ENCODE measurements at places on chromosomes 2 and 18.

DNA sequence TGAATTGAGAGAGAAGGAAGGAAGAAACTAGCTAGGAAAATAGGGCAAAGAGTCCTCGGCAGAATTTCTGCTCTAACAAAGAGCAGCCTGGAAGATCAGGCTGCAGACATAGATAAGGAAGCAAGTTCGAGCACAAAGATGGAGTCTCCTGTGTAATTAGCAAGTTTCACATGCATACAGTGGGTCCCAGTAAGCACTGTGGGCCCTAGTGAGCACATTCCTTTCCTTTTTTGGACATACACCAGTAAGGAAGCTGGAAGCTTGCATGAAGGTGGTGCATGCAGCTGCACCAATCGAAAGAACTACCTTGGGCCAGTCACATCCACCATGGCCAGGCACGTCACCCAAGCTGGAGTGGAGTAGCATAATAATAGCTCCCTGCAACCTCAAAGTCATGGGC is 109.7 kb downstream of the NOL4 start:
- DNase-seq, result no peak

DNA sequence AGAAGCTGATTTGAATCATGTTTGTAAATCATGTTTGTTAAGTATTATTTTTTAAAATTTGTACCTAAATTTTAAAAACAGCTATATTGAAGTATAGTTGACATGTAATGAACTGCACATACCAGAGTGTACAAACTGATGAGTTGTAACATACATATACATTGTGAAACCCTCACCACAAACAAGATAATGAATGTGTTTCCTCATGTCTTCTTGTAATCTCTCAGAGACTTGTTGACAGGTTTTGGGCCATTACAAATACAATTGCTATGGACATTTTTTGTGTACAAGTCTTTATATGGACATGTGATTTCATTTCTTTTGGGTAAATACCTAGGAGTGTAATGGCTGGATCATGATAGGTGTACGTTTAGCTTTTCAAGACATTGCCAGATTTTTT is 21.5 kb downstream of the WDR43 start:
- no peak for DNase-seq

DNA sequence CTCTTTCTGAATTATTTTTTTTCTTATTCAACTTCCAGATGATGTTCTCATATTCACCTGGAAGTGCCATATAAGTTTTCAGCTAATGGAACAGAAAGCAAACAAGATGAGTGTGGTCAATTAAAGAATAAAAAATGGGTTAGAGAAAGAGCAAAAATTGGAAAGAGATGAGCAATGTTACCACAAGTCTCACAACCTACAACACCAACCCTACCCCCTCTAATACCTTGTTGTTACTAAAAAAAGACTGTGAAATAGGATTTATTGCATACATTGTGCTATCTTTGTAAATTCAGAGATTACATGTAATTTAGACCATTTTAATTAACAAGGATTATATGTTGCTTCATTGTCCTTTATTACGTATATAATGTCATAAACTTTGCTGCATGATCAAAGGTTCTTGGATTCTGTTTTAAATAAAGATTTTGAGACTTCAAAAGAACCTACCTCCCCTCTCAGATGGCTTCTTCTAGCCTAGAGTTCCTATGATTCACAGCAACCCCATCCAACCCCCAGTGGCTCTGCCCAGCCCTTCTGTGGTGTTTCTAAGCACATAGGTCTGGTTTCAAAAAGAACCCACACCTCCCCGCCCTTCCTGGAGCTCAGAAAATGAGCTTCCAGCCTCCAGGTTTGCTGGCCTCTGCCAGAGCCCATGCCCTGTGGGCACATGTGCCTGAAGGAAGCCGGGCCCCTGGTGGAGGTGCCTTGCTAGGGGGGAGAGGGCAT is 24.7 kb downstream of the LGALSL start:
- no peak for DNase-seq

GRCh38 chr2:163401481-163401880 is 334.3 kb downstream of the FIGN start:
- no peak for DNase-seq

DNA sequence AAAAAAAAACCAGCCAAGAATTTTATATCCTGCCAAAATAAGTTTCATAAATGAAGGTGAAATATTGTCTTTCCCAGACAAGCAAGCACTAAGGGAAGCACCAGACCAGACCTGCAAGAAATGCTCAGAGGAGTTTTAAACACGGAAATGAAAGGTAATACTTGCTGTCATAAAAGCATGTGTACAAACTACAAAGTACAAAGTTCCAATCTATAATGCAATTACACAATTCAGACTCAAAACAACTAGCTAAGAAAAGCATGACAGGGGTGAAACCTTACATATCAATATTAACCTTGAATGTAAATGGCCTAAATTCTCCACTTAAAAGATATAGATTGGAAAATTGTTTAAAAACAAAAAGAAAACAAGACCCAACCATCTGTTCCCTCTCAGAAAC is 45.0 kb upstream of the ASXL3 start:
- DNase-seq, result no peak

DNA sequence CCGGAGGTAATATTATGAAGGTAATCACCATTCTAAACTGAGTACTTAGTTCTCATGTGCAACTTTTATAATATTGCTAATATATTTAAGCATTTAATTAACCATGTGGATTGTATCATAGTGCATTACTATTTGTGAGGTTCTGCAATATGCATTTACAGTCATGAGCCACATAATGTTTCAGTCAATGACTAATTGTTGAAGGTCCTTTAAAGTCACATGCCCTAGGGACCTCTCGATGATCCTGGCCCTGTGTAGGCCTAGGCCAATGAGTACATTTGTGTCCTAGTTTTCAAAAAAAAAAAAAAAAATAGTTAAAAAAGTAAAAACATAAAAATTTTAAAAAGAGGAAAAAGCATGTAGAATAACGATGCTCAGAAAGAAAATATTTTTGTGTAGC is 298.0 kb downstream of the DSEL start:
- no peak for DNase-seq

GRCh38 chr2:224861266-224861665 is 145.1 kb upstream of the CCDC195 start:
- DNase-seq, result no peak

GRCh38 chr18:70319187-70319586 is 30.3 kb downstream of the SOCS6 start:
- no peak for DNase-seq

DNA sequence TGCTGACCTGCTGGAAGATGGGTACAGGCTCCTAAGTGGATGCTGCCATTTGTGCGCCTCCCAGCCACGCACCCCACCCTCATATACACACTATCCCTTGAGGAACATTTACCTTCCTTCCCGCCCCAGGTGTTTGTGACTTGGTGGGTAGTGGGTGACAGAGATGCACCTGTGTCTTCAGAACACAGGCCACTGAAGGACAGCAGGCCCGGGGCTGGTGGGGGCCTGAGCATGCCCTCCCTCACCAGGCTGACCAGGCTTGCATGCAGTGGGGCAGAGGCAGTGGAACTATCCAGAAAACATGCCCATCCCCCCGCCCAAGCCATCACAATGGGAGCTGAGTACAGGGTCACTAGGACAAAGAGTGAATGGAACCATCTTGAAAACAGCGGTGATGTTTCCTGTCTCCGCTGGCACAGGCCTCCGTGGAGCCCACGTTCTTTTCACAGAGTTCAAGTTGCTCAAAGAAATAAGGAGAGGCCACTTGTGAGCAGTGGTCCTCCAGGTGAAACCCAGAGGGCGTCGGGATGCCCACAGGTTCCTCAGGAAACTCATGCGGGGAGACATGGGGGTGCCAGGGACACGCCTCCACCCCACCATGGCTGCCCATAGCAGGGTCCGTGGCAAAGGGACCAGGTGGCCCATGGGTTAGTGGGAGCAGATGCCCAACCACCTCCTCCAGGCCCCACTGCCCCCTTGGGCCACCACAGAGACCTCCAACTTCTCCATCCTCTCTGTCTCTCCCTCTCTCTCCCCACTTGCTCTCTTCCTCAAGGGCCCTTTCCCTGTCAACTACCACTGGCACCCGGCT is 90.9 kb downstream of the MALT1 start:
- DNase-seq, result no peak

- DNase-seq, result peak; percentile 58
Observed at GRCh38 chr2:197805715-197806633, 1.6 kb downstream of the PLCL1 start.

GRCh38 chr18:9734189-9734588 is 26.1 kb downstream of the RAB31 start:
- no peak for DNase-seq

GRCh38 chr18:76232779-76233178 is 262.3 kb downstream of the ZNF516 start:
- DNase-seq, result no peak

DNA sequence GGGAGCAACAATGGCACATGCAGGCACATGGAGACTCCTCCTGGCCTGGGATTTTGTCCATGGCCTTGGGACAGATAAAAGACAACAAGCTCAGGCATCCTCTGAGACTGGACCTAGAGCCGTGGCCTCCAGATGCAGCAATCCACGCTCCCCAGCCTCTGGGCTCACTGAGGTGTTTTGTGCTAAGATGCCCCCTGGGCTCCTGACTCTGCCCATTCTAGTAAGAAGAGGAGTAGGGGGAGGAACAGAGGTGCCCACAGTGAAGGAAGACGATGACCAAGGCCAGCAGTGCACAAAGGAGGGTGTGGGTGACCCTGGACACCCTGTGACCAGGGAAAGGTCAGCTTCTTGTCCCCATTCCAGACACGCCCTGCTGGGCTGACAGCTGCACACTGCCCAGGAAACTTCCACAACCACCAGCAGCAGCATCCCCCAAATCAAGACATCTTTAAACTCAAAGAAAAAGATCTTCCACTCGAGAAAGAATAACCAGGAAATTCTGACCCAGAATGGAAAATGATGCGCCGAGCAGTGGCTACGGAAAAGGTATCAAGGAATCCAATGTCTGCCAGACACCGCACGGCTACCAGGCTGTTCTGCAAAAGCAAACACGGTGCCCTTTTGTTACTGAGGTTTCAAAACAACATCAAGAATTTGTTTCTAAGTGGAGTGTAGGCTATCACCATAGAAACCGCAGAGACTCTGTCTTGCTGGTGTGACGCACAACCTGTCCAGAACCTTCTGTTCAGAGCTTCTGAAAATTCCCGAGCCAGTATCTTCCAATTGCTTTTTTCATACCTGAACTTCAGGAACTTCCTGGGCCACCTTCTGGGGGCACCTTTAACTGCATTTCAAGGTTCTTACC is 65.5 kb downstream of the ZNF516 start:
- no peak for DNase-seq

GRCh38 chr2:58207189-58207588 is 33.9 kb downstream of the FANCL start:
- no peak for DNase-seq

Data from pons (tissue), 1 donor.